ENCODE measurements at places on chromosomes 6 and 20. TPM values are rescaled to one million over a fixed set of nuclear protein-coding genes. Genes with fewer than 3 reads are reported as not detected.

Gene BPIFB4
- not detected for total RNA-seq

Gene COL9A3
- not detected for total RNA-seq

Gene EYS
- total RNA-seq: not detected

Gene BNIP5
- total RNA-seq: not detected

Gene TRIM10
- total RNA-seq: not detected

All from activated naive CD4-positive, alpha-beta T cell treated with anti-CD3 and anti-CD28 coated beads, Interleukin-2, amount 10 ng/mL, durations not matched to agents 5 hours and 36 hours (primary cell).